CD4-positive, alpha-beta T cell treated with Interleukin-17A for 4 hours (primary cell): ENCODE measurements at places on chromosomes 16 and 17.

DNA sequence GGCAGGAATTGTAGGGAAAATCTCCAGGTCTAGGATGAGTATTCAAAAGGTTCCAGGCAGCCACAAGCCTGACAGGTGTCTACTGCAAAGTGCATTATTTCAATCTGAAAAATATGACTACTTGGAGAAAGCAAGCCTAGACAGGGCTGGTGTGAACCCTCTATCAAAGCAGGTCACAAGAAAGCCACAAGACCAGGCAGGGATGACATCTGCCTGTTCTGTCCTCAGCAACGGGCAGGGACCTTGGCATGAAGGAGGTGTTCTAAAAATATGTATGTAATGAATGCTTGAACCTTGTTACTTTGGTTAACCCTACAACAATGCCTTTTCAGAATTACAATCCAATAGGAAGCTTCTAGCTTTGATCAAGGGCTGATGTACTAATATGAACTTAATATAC lies 1.2 kb upstream of the COX6A2 start:
- no peak for DNase-seq

GRCh38 chr16:27453494-27453825 lies 51.5 kb downstream of the IL21R start:
- DNase-seq = no peak

GRCh38 chr16:79339863-79340262 lies 260.7 kb downstream of the MAF start:
- no peak for DNase-seq

DNA sequence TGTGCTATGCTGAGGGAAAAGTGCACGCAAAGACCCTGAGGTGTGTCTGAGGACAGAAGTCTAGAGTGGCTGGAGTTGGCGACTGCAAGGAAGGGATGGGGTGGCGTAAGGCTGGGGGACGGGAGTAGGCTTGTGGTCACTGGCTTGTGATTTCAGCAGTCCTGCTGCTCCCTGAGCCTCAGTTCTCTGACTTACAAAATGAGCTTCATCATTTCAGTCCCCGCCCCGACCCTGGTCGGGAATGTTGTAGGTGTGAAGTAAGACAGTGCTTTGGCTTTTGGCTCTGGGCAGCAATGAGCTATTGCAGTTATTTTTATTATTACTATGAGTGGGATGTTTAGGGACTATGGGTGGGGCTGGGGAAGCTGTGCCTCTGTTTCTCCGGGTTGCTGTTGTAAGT lies 8.6 kb downstream of the ADGRG1 start:
- no peak for DNase-seq

GRCh38 chr16:81445966-81446906 lies 1.6 kb downstream of the CMIP start:
- peak; percentile 57 for DNase-seq

DNA sequence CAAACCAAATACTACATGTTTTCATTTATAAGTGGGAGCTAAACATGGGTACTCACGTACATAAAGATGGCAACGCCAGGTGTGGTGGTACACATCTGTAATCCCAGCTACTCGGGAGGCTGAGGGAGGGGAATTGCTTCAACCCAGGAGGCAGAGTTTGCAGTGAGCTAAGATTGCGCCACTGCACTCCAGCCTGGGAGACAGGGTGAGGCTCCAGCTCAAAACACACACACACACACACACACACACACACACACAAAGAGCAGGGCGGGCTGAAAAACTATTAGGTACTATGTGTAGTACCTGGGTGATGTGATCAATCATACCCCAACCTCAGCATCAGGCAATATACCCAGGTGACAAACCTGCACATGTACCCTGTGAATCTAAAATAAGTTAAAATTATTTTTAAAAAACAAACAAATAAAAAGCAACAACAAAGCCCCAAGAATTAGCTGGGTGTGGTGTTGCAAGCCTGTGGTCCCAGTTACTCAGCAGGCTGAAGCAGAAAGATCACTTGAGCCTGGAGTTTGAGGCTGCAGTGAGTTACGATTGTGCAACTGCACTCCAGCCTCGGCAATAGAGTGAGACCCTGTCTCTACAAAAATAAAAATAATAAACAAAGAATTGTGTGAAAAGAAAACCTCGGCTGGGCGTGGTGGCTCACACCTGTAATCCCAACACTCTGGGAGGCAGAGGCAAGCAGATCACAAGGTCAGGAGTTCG lies 11.9 kb upstream of the FAAP100 start:
- DNase-seq = no peak

DNA sequence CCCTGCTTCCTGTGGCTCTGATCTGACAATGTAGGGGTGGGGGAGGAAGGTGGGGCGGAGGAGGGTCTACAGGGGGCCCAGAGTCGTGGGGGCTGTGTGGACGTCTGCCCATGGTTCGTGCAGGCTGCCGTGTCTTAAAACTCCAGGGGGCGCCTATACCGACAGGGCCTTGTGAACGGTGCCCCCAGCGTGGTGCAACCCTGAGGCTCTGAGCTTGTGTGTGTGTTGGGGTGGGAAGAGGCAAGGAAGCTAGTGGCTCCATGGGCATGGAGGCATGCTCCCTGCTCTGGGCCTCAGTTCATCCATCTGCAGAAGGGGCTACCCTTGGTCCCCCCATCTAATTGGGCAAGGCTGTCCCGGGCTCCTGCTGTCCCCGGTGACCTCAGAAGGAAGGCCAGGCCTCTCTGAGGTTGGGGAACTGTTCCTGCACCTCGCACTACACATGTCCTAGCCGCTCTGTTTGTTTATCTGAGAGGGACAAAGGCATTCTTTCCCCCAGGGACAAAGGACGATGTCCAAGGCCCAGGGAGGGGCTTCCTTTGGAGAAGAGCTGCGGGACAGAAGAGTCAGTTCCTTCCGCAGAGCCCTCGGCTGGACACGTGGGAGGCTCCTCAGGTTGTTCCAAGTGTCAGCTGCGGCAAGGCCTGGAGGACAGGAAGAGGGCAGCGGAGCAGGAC lies 13.5 kb downstream of the CA4 start:
- no peak for DNase-seq

DNA sequence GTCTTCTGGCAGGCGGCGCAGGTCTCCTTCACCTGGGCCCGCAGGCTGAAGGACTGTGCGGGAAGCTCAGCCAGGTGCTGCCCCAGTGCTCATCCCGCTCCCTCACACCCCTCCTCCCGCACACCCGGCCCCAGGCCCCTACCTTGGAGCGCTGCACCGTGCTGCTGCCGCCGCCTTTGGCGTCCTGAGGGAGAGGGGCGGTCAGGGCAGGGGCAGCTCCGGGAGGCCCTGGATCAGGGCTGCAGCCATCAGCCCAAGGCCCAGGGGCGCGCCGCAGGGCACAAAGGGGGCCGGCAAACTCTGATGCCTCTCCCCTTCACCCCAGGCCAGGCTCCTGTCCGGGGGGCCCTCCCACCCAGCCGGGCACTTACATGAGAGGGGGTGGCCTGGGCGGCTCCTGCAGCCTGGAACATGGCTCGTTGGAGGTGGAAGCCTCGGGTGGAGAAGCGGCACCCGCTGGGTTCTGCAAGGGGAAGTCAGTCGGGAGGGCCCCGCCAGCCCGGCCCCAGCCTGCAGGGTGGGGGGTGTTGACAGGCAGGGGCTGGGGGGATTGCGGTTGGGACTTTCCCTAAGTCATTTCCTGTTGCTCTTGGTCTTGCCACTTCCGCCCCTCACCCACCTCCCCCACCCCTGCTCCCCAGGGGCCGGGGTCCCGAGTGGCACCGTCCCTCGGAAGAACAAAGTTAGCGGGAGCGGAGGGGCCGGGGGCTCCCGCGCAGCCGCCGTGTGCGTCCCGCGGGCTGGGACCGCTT lies 863 bp downstream of the LIMD2 start:
- DNase-seq = peak; percentile 94

DNA sequence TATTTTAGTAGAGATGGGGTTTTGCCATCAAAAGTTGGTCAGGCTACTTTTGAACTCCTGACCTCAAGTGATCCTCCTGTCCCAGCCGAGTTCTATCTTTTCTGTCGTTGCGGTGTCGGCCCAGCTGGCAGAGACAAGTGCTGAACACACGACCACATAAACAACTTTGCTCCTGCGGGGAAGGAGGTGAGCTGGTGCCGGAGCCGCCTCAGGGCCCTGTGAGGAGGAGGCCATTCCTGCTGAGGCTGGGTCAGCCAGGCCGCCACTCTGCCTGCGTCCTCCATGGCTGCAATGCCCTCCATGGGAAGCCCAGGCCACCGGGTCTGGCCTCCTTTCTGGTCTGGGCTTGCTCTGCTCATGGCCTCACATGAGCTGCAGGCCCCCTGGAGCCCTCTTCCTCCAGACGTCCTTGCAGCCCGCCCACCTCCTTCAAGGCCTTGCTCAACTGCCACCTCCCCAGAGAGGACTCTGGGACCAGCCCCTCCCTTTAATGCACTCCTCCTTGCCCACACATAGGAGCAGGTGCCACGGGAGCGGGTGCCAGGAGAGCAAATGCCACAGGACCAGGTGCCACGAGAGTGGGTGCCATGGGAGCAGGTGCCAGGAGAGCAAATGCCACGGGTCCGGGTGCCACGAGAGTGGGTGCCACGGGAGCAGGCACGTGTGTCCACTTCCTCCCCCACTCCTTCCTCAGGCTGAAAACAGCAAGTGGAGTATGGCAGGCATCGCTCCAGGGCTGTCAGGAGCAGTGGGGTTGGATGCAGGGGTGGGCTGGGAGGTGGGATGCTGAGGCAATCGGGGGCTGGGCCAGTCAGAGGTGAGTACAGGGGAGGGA lies 28.4 kb upstream of the CBFA2T3 start:
- DNase-seq = no peak

- no peak for DNase-seq
Observed at GRCh38 chr16:66510711-66511601, 39.0 kb downstream of the TK2 start.

DNA sequence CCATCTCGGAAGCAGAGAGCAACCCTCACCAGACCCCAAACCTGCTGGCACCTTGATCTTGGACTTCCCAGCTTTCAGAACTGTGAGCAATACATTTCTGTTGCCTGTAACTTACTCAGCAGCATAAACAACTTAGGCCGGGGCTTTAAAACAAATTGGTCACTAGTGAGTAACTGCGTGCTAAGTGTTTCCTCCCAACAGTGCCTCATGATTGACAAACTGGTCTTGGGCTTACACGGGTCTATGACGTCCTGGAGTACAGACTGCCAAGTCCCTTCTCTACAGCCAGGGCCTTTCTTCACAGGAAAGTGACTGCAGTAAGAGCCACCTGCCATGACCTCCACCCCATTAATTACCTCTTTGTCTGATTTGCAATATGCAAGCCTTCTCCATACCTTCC lies 136.7 kb downstream of the XYLT1 start:
- DNase-seq = no peak

GRCh38 chr16:67943619-67944504 lies at the start of gene LCAT:
Gene LCAT, minus strand, starts transcription at chr16:67944120. Its CDS starts 19 bp downstream, at chr16:67944101.
- DNase-seq = no peak

- DNase-seq = no peak
Observed at GRCh38 chr16:82044585-82044911, 9.5 kb downstream of the HSD17B2 start.

- no peak for DNase-seq
Observed at GRCh38 chr16:49497466-49497865, 123.9 kb downstream of the C16orf78 start.

- DNase-seq = no peak
Observed at GRCh38 chr16:64983231-64983630, 138.6 kb downstream of the CDH11 start.
